ENCODE measurements at places on chromosomes 13 and 19.

DNA sequence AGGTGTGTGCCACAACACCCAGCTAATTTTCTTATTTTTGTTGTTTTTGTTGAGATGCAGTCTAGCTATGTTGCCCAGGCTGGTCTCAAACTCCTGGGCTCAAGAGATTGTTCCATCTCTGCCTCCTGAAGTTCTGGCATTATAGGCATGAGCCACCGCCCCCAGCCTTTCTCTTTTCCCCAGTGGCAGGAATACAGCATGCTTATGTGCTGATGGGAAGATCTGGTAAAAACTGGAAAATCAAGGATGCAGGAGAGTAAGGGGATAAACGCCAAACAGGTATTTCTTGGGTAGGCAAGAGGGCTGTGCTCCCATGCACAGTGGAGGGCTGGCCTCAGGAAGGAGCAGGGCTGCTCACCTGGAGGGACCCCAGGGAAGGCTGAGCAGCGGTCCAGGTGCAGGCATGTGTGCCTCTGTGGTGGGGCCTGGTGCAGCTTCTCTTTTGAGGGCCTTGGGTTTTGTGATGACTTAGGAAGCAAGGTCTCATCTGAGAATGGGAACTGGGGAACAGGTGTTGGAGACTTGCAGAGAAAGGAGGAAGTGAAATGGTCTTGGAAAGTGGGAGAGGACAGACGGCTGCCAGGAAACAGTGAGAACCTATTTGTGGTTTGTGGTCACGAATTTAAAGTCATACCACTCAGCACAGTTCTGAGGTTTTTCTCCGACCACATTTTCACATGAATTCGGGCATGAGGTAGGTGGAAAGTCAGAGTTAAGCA, 106.5 kb downstream of the TEX26 start:
- no peak for DNase-seq

- no peak for DNase-seq
These were observed 56.9 kb upstream of the ZNF254 start for GRCh38 chr19:24029941-24030636.

GRCh38 chr13:97124915-97125809, 97.0 kb upstream of the MBNL2 start:
- DNase-seq, result no peak

GRCh38 chr13:48559638-48560320, 26.9 kb upstream of the RCBTB2 start:
- no peak for DNase-seq

- no peak for DNase-seq
These were observed 81.2 kb downstream of the TBC1D4 start for GRCh38 chr13:75400775-75401174.

DNA sequence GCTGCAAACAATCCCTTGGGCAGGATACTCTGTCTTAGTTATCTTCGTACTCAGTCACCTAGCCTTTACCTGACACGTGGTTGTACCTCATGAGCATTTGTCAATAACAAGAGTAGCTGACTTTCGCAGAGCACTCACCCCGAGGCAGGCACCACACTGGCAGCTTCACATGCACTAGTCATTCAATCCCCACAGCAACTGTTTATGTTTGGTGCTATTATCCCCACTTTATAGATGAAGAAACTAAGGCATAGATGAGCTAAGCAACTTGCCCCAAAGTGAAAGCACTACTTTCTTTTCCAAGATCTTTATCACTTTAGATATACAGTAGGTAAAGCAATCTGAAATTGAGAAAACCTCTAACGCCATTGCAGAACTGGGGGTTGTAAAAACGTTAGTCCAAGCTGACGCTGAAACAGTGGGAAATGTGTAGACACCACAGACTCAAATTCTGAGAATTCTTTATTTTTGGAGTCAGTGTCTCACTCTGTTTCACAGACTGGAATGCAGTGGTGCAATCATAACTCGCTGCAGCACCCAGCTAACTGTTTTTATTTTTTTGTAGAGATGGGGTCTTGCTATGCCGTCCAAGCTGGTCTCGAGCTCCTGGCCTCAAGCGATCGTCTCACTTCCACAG, 446.0 kb downstream of the FOXO1 start:
- no peak for DNase-seq

DNA sequence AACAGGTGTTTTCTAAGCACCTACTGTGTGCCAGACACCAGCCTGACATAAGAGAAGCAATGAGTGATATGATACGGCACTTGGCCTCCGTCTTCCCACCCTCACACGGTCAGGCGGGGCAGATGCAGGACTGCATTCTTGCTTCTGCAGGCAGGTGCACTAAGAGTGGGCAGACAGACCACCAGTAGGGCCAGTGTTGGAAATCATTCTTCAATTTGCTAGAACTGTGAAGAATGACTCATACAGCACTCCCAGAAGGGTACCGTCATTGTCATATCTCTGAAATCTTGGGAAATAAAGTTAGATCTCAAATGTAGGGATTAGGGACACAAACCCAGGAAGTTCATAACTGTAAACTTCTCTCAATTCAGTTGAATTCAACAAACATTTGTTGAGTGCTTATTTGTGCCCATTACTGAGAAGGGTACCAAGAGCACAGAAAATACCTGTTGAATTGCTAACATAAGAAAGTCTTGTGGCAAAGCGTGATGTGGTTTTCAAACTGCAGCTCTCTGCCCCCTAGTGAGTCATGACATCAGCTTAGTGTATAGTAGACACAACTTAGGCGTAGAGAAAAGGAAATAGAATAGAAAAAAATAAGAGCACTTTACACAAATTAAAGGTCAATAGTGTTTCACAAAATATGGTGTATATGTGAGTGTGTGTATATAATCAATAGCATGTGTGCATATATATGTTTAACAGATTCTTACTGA, 76.1 kb downstream of the TEX26 start:
- DNase-seq, result no peak

DNA sequence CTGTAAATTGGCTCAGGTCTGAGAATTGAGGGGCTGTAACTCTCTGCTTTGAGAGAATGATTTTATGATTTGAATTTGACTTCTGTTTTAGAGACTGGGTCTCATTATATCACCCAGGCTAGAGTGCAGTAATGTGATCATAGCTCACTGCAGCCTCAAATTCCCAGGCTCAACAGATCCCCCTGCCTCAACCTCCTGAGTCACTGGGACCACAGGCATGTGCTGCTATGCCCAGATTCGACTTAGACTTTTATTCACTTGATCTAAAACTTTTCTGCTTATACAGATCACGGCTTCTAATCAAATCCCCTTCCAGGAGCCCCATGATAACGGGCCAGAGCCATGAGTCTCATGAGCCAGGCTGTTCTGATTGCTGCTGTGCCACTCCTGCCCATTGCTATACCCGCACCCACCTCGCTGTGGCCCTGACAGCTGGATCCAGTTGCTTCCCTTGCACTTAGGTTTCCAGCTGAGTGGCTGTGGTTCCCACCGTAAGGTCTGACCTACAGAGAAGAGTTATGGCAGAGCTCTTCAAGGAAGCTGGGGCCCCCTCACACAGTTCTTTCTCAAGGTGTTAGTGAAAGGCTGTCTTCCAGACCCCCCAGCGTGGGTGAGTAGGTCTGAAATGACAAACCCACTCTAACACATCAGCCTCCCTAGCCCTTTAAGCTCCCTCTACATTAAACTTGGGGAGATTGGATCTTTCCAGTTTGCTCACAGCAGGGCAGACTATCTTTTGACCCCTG, 251.2 kb upstream of the SGCG start:
- no peak for DNase-seq

DNA sequence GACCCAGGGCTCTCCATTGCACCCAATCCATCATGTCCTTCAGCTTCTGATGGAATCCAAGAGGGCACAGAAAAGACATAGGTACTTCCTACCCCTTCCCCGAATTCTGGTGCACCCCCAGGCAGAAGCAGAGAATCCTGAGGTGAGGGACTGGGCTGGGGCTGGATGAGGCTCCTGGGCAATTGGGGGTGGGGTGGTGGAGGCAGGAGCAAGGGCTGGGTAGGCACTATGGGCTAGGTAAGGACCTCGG, 2.7 kb upstream of the KCNC3 start:
- no peak for DNase-seq

DNA sequence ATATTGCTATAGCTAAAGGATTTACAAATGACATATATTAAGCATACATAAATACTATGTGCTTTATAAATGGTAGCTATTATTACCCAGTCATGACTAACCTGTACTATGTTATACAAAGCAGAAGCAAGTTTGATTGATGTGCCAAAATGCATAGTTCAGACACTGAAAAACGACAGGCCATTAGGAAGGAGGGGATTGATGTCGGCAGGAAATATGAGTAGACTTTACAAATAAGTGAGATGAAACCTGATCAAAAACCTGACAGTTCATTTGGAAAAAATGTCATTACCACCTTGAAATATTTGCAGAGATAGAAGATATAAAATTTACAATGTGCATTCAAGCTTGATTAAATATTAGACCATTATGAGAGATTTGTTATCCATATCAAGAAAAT, 38.8 kb upstream of the TPP2 start:
- DNase-seq, result no peak

GRCh38 chr13:20940083-20940482, 37.5 kb upstream of the XPO4 start:
- no peak for DNase-seq

DNA sequence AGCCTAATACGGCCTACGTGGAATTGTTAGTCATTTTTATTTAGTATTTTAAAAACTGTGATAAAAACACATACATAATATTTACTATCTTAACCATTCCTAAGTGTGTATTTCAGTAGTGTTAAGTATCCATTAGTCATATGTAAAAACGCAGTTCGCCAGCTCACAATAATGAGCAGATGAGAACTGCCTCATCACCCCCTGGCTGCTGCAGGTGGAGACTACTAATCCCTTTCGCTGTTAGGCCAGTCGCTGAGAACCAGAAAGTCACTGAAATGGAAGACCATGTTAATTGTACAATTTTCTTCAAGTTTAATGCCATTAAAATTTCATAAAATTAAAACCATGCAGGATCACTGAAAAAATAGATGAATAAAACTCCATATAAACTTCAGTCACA, 1.6 kb downstream of the ESD start:
- DNase-seq, result no peak

DNA sequence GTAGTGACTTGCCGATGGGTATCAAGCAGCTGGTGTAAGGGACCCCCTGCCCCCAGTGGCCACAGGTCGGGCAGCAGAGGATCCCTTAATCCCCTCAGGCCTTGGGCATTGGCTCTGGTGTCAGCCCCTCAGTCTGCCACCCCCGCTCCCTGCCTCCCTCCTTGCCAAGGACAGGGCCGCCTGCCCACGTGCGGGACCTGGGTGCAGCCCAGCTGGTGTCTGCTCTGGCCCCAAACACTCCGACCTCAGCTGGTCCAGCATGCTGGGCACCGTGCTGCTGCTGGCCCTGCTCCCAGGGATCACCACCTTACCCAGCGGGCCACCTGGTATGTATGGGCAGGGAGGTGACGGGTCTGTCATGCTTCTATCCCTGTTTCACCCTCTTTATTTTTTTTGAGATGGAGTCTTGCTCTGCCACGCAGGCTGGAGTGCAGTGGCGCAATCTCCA, at the start of gene TGFBR3L:
Gene TGFBR3L (plus strand): TSS at position 233 of the 448 bp plus-strand sequence.
- DNase-seq, result no peak

DNA sequence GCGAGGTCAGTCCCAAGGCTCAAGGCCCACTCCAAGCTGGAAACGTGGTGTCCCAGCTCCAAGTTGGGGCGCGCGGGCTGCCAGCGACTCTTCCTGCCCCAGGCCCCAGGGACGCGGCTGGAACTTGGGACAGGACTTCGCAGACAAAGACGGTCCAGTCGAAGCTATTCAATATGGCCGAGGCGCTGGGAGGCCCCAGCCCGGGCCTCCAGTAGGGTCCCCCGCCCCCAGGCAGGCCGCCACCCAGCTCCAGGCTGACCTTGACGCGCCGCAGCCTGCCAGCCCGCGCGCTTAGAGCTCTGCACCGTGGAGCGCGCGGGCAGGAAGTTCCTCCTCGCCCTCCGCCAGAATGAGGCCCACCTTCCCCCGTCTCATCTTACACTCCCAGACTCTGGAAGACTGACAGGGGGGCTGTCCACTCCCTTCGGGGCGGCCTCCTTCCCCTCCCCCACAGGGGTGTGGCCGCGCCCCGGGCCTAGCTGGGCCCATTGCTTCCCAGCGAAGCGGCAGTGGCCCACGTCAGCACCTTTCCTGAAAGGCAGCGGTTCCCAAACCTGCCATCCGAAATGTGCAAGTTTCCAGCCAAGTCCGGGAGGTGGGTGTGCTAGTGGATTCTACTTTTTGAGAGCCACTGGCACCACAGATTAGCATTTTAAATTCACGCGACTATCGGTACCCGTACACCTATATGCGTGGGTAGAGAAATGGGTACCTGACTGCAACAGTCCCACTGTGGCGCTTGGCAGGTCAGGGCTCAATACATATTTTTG, at the start of gene CCDC8:
Gene CCDC8 (minus strand): TSS at position 303 of the 770 bp plus-strand sequence. CDS start 754 bp downstream, outside the sequence.
- DNase-seq, result no peak

DNA sequence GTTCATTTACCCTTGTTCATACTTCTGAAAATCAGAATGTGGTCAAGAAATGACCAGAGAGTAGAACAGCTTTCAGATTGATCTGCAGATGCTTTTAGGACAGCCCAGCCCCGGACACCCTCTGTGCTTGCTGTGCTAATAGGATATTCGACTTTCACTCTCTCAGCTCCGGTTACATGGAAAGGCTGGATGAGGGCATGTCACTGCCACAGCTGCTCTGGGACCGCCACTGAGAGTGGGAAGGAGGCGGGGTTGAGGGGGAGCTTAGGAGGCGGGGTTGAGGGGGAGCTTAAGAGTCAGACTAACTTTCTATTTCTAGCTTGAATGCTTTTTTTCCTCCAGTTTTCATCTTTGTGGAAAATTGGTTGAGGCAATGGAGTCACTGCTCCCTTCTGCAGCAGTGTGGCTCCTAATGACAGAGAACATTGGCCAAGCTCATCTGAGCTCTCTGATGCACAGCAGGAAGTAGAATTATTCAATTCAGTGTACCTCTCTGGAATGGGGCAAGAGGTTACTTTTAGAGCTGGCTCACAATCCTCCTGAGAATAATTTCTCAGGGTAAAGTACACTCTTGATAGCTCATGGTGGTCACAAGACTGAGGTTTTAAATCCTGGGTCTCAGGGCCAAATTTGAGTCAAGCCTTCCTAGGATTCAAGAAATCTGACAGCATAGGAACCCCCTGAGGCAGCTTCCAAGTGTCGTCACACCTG, 74.6 kb upstream of the NPAS1 start:
- DNase-seq, result no peak

DNA sequence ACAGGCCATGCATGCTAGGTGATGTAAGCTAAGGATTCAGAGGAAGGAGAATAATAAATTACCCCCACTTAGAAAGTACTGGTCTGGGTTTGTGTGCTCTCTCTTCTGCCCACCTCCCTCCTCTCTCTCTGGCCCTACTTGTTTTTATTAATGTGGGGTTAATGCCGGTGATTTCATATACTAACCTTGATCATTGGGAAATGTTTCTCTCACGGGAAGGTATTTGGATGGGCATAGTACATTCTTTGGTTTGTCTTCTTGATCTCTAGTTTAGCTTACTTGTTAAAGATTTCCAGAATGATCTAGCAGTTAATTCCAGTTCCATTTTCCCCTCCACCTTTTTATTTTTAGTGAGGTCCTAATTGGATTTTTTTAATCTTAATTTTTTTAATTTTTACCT, 24.6 kb downstream of the ARHGAP35 start:
- no peak for DNase-seq

GRCh38 chr13:36764957-36765356, 54.1 kb upstream of the RFXAP start:
- DNase-seq, result no peak

- no peak for DNase-seq
These were observed 4.2 kb downstream of the C19orf25 start for GRCh38 chr19:1474765-1475351.

- no peak for DNase-seq
These were observed 21.1 kb downstream of the LSM14A start for GRCh38 chr19:34193439-34193838.
